Diencephalon (tissue), 1 donor: ENCODE measurements at places on chromosomes 7 and 10. TPM values are rescaled to one million over a fixed set of nuclear protein-coding genes. Genes with fewer than 3 reads are reported as not detected.

Gene ABCB4
- 2.3 TPM for total RNA-seq

Gene LDB3
- not detected for total RNA-seq

Gene DGKI
- total RNA-seq = 93.9 TPM

Gene ASAH2
- total RNA-seq = 3.0 TPM

Gene SKAP2
- 17.5 TPM for total RNA-seq

Gene OR2A12
- not detected for total RNA-seq

Gene SEMA3E
- 12.2 TPM for total RNA-seq

Gene DKK1
- 5.3 TPM for total RNA-seq
